SJCRH30 (cell line): ENCODE measurements at places on chromosomes 12 and 14.

DNA sequence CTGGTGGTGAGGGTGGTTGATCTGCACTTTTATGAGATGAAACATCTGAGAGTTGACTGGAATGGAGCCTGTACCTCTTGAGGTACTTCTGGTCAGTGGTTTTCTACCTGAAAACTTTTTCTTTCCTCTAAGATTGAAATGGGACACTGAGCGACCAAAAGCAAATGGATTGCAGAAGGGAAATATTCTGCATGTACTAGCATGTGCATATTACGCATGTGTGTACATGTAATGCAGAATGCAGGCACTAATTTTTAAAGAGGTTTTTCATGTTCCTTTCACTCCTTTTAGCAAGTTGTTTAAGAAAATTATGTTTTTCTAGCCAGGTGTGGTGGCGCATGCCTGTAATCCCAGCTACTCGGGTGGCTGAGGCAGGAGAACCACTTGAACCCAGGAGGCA lies 28.7 kb upstream of the EID3 start:
- no peak for DNase-seq

- DNase-seq, result no peak
Observed at GRCh38 chr12:94205822-94206221, 57.4 kb downstream of the PLXNC1 start.

DNA sequence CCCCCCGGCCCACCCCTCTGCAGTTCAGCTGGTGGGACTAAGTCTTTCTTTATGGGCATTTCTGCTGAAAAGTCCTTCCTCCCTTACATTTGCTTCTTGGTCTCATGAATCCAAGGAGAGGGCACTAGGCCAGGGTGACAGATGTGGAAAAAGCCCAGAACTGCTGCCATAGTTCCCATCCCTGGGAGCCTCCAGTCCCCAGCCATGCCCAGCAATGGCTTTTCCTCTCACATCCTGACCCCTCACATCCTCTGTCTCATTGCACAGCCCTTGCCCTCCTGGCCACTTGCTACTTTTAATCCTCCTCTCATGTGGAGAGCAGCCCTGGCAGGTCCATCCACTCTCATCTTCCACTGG lies 122.5 kb downstream of the ZFP36L1 start:
- no peak for DNase-seq

DNA sequence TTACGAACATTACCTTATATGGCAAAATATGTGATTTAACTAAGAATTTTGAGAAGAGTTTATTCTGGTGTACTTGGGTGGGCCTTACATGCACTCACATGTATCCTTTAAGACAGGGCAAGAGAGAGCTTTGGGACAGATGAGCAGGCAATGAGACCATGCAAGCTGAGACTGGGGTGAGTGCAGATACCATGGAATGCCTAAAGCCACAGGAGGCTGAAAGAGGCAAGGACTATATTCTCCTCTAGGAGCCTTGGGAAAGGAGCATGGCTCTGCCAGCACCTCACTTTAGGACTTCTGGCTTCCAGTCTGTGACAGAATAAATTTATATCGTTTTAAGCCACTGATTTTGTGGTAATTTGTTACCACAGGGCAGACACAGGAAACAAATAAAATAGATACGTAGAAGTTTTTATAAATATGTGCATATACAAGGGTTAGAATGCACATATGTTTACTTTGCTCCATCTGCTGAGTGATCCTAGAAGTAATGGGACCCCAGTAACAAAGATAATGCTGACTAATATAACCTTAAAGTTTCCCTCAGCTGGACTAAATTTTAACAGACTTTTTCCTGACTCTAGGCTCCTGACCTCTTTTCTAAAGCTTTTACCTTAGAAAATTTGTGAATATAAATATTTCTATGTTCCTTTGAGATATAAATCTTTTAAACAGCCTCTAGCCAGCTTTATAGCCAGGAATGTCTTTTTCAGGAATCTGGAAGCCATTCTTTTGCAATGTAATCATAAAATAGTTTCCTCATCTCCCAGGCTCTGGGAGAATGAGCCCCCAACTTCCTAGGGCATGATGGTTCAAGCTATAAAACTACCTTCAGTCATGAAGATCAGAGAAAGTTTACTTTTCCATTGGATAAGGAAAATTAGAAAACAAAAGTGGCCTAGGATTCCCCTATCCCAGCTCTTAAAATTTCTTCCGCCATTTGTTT lies 216.8 kb downstream of the PPFIA2 start:
- DNase-seq, result no peak

GRCh38 chr14:53055003-53055402 lies 98.1 kb downstream of the DDHD1 start:
- no peak for DNase-seq
